Activated T-cell treated with anti-CD3 and anti-CD28 coated beads for 1 hour (primary cell): ENCODE measurements at places on chromosomes 3 and 15.

DNA sequence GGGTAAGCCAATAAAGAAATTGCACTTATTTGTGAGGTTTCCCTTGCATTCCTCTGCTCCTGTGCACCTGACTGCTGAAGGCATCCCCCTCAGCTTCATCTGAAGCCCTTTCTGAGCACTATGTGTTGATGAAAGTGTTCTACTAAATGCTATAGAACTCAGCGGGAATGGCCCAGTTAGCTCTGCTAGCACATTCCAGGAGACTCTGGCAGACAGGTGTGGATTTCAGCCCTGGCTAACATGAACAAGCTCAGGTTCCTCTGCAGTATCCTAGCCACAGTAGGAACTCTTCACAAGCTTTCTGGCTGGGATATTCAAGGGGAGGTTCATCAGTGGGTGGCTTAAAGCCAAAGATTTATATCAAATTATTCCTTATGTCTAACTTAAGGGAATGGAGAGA lies 265.5 kb downstream of the RORA start:
- DNase-seq, result no peak

DNA sequence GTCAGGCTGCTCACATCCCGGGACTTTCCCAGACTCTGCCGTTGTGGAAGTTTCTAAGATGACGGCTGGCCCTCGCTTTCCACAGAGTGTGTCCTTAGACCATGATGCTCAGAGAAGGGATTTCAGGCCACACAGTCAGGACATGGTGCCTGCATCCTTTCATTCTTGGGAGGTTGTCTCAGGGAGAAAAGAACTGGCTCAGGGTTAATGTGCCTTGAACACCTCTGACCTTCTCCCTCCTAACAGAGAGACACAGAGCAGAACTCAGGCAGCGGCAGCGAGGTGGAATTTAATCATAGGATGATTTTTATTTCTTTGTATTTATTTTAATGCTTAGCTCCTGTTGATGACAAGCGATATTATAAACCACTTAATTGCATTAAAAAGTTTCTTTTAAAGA lies 96.9 kb upstream of the ATP2B2 start:
- DNase-seq, result no peak

DNA sequence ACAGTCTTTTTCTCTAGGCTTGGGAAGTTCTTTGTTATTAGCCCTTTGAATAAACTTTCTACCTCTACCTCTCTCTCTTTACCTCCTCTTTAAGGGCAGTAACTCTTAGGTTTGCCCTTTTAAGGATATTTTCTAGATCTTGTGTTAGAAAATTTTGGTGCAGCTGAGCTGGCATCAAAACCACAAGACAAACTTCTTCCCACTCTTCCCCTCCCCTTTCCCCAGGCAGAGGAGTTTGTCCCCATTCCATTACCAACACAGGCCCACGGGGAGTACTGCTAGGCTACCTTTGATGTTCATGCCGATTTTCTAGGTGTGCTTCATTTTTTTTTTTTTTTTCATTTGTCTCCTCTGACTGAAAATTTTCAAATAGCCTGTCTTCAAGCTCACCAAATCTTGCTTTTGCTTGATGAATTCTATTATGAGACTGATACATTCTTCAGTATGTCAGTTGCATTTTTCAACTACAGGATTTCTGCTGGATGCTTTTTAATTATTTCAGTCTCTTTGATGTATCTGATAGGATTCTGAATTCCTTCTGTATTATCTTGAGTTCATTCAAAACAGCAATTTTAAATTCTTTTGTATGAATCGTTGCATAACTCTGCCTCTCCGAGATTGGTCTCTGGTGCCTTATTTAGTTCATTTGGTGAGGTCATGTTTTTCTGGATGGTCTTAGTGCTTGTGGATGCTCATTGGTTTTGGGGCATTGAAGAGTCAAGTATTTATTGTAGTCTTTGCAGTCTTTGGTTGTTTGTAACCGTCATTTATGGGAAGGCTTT lies 112.0 kb downstream of the UBE2E2 start:
- DNase-seq, result no peak

DNA sequence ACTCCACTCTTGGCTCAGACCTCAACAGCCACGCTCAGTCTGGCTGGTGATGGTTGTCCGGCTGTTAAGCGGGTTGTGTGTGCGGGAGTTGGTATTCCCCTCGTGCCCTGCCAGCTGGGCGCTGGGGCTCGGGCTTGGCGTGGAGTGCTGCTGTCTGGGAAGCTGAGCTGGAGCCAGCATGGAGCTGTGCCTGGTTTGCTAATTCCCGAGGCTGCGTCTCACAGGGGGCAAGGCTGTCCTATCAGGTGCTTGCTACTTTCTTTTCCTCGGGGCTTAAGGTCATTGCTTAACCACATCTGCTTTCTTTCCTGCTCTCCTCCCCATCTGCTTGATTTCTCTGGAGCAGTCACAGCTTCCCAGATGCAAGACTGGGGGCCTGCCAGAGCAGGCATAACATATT lies 29.9 kb downstream of the PDIA5 start:
- no peak for DNase-seq

DNA sequence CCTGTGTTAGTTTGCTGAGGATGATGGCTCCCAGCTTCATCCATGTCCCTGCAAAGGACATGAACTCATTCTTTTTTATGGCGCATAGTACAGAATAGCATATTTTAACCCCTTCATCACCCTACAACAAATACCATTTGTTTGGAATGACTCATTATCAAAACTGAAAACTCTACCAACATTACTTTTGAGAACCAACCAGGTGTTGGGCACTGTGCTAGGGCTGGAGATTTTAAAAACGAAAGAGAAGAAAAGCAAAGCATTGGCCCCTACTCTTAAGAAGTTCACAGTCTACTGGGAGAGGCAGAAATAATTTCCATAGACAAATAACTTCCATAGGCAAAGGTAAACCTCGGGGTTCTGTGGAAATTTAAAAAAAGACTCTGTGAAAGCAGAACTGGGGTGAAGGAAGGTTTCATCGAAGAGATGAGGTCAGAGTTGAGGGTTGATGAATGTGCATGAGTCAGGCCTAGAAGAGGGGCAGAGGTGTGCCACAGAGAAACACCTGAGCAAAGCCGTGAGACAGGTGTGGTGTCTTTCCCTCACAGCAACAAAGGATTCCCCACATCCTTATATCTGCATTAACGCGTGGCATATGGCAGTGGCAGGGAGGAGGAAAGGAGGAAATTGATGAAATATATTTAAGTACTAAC lies 51.0 kb downstream of the MCF2L2 start:
- DNase-seq, result no peak

DNA sequence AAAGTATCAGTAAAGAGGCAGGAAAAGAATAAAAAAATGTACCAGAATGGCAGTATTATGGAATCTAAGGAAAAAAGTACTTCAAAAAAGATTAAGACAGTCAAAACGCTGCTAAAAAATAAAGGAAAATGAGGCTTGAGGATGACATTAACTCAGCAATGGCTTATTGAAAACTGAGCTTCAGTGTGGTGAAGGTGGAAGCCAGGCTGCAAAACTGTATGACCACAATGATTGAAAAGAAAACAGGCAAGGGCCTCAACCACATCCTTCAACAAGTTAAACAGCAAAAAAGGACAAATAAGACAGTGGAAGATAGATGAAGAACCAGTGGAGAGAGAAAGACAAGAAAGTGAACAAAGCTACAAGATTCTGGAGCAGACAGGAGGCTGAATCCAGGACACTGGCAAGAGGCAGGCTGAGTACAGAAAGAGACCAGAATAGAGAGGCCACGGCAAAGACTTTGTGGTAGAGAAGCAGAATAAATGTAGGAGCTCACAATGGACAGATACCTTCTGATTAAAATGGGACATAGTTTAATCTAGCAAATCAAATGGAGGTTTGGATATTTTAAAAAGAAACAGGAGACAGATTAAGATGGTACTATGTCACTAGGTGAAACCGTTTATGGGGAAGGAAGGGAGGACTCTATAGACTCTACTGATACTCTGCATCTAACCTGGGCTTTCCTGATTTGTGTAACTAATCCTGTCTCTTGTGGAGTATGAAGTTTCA lies 86.1 kb downstream of the TJP1 start:
- DNase-seq, result no peak

DNA sequence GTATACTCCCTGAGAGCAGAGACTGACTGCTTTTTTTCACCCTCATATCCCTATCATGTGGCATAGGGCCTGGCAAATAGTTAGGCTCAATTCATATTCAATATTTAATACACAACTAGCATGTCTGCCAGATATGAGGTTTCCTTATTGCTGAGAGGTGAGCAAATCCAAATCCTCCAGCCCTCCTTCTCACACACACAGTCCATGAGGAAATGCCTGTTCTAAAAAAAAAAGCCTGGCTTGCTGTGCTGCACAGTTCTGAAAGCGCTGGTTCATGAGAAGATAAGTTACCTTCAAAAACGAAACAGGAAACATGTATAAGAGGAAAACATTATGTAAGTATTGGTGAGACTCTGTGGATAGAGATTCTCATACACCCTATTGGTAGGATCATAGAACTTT lies 15.5 kb upstream of the ACAP2 start:
- no peak for DNase-seq

GRCh38 chr3:128468285-128468790 lies 1.6 kb upstream of the DNAJB8 start:
- no peak for DNase-seq

GRCh38 chr3:107574650-107575049 lies 51.9 kb downstream of the BBX start:
- no peak for DNase-seq

GRCh38 chr3:64489361-64490044 lies 198.3 kb downstream of the ADAMTS9 start:
- DNase-seq, result no peak
